NCI-H2107 (cell line): ENCODE measurements at places on chromosomes 12 and 14.

DNA sequence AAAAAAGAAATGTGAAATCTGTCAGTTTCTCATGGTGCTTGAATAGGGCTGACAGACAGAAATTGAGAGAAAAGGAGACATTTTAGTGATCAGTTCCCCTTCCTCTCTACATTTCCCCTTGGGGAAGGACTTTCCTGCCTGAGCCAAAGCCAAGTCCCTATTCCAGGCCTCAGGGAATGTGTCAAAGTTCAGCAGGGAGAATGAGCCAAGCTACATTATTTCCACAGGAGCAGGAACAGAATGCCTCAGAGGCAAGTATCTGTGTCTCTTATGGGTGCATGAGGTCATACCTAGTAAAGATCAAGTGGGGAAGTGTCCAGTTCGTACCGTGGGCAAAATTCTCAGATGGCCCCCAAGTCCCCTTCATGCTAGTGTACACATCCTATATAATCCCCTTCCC lies 68.6 kb downstream of the IQSEC3 start:
- no peak for DNase-seq

DNA sequence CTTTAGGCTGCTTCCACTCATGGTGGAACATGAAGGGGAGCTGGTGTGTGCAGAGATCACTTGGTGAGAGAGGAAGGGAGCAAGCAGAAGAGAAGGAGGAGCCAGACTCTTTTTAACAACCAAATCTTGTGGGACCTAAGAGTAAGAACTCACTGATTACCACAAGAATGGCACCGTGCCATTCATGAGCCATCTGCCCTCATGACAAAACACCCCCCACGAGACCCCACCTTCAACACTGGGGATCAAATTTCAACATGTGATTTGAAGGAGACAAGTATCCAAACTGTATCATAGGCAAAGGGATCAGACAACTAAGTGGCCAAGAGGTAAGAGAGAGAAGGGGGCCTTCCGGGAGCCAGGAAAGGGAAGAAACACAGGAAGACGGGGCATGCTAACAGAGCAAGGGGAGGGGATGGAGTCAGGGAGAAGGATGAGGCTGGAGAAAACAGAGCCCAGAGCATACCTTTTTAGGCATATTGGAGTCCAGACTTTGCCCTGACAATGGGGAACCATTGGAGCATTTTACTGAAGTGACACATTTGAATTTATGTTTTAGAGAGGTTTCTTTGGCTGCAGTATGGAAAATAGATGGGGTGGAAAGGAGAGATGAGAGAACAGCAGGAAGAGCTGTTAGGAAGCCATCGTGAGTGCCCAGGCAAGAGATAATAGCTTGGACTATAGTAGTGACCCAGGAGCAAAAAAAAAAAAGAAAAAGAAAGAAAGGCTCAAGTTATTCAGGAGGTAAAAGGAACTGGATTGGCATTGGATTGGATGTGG lies 204.4 kb upstream of the NUDT4 start:
- DNase-seq: no peak

DNA sequence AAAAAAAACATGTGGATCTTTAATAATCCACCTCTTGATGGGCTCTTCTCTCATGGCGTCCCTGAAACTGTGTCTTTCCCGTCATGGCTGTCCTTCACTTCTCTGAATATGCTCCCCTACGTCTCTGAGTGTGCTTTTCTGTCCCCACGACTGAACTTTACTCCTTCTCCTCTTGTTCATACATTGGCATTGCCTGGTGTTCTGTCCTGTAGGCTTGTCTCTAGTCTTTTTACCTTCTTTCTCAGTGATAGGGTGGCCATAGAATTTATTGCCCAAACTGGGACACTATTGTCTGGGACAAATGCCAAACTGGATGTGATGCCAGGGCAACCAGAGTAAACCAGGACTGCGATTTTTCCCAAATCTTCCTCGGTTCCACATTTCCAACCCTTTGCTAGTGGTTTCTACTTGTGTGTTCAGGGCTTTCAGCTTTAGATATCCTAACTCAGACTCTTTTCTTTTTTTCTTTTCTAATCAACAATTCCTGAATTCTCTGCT lies 202.2 kb downstream of the ATP23 start:
- DNase-seq: no peak

DNA sequence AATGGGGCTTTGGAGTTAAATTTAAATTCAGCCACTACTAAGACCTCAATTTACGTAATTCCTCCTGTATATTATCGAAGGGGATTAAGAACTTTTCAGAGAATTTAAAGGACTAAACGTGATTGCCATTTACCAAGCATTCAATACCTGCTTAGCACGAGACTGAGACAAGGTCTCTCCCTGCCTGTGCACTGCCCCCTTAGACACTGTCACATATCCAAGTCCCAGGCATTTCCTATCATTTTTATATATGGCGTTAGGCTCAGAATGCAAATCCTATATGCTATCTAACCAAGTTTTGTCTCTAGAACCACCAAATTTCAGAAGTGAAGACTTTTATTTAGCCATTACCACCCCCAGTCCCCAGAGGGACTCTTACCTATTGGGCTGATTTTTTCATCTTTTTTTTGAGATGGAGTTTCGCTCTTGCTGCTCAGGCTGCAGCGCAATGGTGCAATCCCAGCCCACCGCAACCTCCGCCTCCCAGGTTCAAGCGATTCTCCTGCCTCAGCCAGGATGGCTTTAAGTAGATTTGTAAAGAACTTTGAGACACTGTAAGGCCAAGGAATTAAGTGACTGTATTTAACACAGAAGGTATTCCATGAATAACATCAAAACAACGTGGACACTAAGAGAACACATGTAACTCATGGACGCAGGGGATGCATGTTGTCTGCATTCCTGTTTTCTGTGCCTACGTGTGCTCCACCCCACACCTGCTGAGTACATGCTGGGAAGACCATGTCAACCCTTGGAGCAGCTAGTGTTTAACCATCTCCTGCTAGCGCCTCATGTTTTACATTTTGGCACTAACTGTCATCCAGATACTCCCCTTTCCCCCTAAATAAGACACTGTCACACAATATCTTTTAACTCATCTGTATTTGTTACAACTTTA lies 6.4 kb downstream of the HSP90AA1 start:
- no peak for DNase-seq

- no peak for DNase-seq
Measured at GRCh38 chr12:101859664-101860607, 17.4 kb upstream of the DRAM1 start.

GRCh38 chr12:15597125-15597830 lies 191.9 kb downstream of the EPS8 start:
- DNase-seq: no peak

DNA sequence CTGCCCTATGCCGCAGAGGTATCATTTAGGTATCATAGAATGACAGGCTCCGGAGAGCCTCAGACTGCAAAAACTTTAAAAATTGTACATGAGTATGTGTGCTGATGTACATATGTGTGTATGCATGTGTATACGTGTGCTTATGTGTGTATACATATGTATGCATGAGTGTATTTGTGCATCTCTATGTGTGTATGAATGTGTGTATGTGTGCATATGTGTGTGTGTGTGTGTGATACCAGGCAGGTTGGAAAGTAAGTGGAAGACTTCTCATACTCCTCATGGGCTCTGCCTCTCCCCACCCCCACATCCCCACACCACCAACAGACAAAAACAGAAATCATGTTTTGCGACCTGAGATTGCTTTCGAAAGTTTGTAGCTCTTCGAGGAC lies 621 bp upstream of the TMEM117 start:
- no peak for DNase-seq

DNA sequence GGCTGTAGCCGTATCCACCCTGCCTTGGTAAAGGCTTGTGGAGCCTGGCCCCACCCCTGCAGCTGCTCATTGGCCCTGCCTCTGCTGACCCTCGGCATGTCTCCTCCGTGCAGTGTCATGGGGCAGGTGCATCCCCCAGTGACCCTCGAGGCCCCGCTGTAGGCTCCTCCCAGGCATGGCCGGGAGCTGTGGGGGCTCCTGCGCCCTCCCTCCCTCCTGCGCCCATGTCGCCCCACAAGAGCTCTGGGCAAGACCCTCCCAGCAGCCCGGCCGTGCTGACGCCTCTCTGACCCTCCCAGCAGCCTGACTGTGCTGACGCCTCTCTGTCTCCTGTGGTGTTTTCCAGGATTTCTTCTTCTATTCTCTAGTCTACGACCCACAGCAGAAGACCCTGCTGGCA lies 20.8 kb upstream of the CRIP2 start:
- DNase-seq: no peak

GRCh38 chr12:131390412-131391334 lies 320.2 kb upstream of the SFSWAP start:
- no peak for DNase-seq

DNA sequence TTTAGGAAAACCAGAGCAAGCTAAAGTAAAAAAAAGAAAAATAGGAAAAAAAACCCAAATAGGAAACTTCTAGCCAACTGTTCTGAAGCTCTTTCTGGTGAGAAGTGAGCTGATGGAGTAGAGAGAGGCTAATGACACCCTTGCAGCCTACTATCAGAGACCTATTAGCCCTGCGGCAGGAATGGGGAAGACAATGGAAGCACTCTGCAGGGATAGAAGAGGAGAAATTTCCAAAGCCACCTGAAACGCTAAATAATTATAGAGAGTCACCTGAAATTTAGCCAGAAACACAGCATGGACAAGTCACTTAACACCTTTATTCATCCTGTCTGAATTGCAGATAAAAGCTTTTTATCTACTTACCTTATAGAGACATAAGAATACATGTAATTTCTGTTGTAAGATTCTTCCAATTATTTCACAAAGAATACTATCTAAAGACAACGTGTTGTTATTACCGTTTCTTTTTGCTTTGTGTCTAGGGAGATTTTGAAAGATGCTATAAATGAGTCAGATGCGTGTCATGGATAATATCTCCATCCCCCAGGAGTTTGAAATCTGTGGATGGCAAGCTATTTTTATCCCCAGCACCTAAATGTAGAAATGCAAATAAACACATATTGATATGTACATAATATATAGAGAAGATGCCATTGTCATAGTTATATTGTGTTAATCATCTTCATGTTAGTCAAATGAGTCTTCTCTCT lies 138.6 kb downstream of the TPH2 start:
- no peak for DNase-seq

GRCh38 chr12:108419949-108420348 lies 80.8 kb upstream of the CMKLR1 start:
- no peak for DNase-seq

- no peak for DNase-seq
Measured at GRCh38 chr12:111730420-111730819, 36.3 kb upstream of the ALDH2 start.

GRCh38 chr14:80350707-80351106 lies 139.4 kb upstream of the DIO2 start:
- DNase-seq: no peak

GRCh38 chr12:99267038-99267437 lies 380.5 kb upstream of the GARIN6 start:
- no peak for DNase-seq

DNA sequence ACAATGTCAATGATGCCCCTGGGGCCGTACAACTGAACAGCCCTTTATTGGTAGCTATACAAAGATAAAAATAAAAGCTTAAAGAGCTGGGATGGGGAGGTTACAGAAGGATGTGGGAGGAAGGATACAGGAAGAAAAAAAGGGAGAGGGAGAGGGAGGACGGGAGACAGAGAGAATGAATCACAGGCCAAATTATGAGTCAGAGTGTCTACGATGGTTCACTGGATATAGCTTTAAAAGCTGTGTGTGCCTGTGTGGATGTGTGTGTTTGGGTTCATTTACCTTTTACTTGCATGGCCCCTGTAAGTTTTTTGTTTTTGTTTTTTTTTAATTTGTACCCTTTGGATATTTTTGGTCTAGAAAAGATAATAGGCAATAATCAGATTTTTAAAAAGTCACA lies 111.9 kb downstream of the CCDC60 start:
- DNase-seq: no peak

GRCh38 chr14:26403760-26404159 lies 194.1 kb downstream of the NOVA1 start:
- no peak for DNase-seq

DNA sequence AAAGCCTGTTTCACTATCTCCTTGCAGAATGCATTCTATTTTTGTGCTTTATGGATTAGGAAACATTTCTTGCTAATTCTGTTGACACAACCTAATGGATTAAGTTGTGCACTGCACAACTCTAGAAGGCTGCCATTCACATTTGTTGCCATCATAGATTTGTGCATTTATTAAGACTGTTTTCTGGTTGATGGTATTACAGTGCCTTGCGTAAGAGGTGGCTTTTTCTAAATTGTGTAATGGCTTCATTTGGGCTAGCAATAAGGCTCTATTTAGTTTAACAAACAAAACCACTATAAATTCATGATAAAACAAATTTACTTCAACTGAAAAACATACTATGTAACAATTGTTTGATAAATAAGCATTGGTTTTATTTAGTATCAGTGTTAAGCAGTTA lies 175.9 kb downstream of the TRHDE start:
- no peak for DNase-seq

DNA sequence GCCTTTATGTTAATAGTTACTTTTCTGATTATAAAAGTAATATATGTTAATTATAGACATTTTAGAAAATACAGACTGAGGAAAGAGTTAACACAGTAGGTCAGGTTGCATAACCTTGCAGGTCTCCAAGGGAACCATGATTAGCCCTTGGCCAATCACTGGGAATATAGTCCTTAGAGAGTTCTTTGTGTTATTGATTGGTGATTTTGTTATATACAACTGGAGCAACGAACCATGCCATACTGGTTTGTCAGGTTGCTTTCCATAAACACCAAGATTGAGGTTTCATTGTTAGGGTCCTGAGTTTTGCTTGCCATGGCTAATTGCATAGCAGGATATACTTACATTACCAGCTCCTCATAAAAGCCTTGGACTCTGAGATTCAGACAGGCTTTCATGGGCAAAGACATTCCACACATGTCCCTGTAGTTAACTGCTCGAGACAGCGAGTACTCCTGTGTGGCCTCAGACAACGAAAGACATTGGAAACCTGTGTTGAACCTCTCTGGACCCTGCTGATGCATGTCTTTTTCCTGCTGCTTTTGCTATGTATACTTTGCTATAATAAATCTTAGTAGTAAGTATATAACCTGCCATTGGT lies 33.7 kb downstream of the MAPK1IP1L start:
- no peak for DNase-seq

DNA sequence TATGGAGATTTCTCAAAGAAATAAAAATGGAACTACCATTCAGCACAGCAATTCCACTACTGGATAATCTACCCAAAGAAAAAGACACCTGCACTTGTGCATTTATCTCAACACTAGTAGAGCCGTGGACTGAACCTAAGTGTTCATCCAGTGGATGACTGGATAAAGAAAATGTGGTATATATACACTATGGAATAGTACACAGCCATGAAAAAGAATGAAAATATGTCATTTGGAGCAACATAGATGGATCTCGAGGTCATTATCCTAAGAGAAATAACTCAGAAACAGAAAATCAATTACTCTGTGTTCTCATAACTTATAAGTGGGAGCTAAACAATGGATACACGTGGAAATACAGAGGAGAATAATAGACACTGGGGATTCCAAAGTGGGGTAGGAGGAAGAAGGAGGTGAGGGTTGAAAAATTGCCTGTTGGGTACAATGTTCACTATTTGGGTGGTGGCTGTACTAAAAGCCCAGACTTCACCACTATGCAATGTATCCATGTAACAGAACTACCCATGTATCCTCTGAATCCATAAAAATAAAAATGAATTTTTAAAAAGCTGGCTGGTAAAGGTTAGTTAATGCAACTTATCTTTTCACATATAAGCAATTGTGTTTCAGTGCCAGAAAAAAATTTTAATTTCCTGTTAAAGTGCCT lies 130.7 kb downstream of the FOXA1 start:
- no peak for DNase-seq
